LHCN-M2 (cell line): ENCODE measurements at places on chromosomes 2 and 18.

DNA sequence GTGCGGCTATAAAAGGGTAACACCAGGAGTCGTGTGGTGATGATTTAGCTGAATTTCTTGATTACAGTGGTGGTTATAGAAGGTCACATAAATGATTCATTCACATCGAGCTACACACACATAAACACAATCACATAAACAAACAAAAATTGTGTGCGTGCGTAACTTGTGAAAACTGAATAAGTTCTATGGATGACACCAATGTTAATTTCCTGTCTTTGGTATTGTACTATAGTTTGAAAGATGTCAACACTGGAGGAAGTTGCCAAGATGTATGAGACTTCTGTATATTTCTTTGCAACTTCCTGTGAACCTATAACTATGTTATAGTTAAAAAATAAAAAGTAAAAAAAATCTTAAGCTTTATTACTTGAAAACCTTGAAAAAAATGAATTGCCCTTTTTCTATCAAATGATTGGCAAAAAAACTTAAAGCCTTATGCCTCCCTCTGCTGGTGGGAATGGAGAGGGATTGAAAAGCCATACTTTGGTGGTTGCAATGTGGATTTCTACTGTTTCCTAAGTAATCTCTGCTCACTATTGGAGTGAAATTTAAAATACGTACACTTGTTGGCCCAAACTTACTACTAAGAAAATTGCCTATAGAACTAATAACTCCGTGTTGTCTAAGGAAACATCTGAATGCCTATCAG lies 227.7 kb downstream of the RPIA start:
- DNase-seq: peak; percentile 6

- DNase-seq: peak; percentile 62
These were observed 1603.8 kb upstream of the ZEB2 start for GRCh38 chr2:146123714-146124113.

- no peak for DNase-seq
These were observed 9.6 kb downstream of the CACNB4 start for GRCh38 chr2:152089238-152089637.

DNA sequence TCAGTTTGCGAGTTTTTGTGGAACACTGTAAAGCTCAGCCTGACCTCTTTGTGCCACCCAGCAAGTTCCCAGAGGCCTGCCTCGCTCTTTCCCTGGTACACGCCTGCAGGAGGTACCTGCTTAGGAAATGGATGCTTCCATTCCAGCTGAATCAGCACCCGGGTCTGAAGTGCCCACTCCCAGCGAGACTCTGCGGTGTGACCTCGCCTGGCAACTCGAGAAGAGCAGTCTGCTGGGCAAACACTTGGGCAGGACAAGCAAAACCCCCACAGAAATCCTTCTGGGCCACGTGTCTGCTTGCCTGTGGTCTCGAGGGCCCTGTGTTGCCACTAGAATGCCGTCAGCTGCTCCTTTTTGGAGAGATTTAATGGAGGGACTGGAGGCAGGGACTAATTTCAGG lies 127.6 kb downstream of the MAPK4 start:
- no peak for DNase-seq

DNA sequence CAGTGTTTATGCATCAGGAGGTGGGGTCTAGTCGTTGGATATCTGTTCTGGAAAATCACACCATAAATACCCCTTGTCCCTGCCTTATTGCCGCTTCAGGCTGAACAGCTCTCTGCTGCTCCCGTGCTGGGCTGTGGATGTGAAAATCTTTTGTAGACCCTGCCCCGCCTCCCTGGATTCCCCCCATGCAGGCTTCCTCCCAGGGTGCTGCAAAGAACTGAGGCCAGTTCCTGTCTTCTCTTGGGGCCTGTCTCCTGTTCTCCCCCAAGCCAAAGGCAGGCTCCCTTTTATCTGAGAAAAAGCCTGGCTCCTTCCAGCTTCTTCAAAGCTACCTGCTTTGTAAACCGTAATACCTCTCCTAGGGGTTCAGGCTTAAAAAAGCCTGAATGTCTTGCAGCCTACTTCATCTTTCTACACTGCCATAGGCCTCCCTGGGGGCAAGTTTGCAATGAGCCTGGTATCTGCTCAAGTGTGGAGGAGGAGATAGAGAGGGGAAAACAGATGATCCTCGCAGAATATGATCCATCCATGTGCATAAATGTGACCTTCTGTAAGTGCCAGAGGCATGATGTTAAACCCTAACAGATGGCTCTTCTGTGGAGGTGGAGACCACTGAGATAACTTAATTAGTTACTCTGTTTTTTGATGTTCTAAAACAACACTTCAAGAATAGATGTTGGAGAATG lies 55.3 kb downstream of the VWA3B start:
- no peak for DNase-seq

GRCh38 chr18:7234091-7234490 lies 3.2 kb downstream of the LRRC30 start:
- DNase-seq: no peak

DNA sequence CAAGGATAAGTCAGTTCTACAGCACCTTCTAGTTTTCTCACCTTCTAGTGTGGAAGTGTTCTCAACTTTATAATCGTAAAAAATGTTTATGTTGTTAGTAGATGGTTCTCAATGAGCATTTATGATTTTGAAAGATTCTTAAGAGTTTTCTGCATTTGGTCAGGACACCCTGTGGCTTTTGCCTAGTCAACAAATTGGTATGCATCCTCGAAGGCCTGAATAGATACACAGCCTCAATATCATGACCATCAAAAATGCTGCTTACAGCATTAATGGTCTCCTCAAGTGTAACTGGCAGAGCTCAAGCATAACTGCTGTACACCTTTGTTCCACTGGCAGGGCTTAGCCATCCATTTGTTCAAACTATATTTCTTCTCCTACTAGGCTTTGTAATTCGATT lies 96.7 kb downstream of the CRACDL start:
- DNase-seq: peak; percentile 43

DNA sequence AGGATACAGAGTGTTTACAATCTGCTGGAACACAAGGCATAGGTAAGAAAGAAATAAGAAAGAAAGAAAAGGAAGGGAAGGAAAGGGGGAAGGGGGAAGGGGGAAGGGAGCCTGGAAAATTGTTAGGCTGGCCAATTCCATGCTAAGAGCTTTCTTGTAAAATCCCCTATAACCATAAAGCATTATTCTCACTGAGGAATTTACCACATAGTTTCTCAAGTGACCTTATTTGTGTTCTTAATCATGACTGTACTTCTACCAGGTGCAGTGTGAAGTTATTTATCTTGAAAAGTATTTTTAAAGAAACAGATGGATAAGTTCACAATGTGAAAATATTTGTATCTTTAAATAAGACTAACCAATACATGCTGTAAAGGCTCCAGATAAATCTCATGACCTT lies 39.2 kb upstream of the KIDINS220 start:
- peak; percentile 28 for DNase-seq

DNA sequence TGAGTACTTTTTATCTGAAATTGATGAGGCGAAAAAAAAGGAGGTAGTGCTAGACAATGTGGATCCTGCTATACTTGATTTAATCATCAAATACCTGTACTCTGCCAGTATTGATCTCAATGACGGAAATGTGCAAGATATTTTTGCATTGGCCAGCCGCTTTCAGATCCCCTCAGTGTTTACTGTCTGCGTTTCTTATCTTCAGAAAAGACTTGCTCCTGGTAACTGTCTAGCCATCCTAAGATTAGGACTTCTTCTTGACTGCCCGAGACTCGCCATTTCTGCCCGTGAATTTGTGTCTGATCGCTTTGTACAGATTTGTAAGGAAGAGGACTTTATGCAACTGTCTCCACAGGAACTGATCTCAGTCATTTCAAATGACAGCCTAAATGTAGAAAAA lies 453 bp downstream of the KLHL41 start:
- DNase-seq: no peak

- peak; percentile 7 for DNase-seq
These were observed 377.2 kb downstream of the SOX11 start for GRCh38 chr2:6069381-6069780.
